ENCODE measurements at places on chromosomes 16 and 17.

DNA sequence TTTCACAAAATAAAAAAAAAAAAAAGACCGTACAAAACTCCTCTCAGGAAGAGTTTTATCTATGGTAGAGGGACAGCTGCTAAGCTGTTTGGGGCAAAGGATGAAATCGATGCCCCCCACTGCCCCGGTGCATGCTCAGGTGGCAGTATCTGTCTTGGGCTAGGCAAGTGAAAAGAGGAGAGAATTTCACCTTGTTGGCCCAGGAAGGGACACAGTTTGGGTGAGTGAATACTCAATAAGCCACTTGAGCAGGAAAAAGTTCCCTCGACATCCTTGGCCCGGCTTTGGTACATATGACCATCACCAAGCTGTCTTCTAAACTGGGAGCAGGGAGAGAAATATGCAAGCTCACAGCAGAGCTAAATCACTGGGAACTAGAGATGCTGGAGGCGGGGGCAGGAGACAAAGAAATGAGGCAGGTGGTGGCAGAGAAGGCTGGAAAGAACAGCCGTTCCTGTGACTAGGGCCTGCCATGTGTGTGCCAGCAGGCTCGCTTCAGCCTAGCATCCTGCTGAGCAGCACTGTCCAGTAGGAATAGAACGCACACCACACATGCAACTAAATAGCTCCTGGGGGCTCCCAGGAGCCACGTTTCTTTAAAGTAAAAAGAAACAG is 8.2 kb upstream of the EIF1 start:
- no peak for DNase-seq

GRCh38 chr17:14016858-14017257 is 52.4 kb upstream of the COX10 start:
- no peak for DNase-seq

GRCh38 chr16:86604436-86605193 is 26.3 kb downstream of the FOXL1 start:
- DNase-seq: no peak

GRCh38 chr17:37744633-37744927 is 279 bp downstream of the HNF1B start:
- DNase-seq: no peak

DNA sequence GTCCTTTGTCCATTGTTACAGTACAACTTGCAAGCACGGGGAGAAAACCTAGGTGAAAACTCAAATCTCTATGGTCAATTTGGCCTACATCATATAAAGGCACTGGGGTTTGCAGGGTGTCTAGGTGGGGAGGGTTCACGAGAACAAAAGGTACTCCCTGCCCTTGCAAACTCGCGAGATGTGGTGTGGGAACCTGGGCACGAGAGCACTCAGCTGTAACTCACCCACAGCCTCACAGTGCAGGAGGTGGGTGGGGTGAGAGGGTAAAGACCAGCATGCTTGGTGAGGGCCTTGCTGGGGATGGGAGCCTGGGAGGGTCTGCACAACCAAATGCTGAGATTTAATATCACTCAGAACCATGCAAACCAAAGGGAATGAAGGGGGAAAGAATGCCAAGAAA is 18.4 kb upstream of the ZNF594 start:
- DNase-seq: no peak

DNA sequence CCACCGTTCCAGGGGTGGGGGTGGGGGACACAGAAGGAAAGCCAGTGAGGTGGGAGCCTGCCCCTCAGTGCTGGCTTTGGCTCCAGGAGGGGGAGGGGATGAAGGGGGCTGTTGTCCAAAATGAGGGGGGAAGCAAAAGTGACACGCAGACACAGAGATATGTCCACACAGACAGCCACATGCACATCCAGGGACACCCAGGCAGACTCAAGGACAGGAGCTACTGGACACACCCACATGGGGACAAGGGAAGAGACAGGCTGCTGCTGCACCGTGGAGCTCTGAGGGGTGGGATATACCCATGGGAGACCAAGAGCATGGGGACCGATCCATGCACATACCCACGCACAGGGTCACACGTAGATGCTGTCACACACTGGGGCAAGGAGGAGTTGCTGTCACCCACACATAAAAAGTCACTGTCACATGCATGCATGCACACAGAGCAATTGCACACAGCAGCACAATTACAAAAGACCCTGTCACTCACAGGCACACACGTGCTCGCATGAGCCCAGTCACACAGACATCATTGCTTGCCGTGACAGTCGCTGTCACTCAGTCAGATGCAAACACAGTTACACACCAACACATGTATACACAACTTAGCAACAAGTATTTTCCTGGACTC is 1.3 kb downstream of the THRA start:
- no peak for DNase-seq

GRCh38 chr17:82963104-82963950 is 116.1 kb upstream of the METRNL start:
- DNase-seq: no peak

DNA sequence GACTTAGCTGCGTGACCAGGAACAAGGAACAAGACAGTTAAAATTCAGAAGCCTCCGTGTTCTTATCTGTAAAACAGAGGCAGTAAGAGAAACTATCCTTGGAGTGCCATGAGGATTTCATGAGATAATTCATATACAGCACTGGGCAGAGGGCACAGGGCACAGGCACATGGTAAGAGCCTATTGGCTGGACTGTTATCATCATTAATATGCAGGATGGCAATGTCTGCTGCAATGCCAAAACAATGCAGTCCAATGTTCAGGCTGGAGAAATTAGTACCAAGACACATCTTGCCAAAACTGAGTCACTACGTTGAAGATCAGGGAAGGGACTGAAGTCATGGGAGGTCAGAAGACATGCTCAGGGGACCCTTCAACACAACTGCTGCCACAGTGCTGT is 13.6 kb downstream of the CDRT4 start:
- no peak for DNase-seq
